ENCODE measurements at places on chromosomes 5 and 9. TPM values are rescaled to one million over a fixed set of nuclear protein-coding genes. Genes with fewer than 3 reads are reported as not detected.

ACTBL2 gene
- total RNA-seq: not detected

LHX2 gene
- 0.10 TPM for total RNA-seq

KCNV2 gene
- not detected for total RNA-seq

NR4A3 gene
- total RNA-seq: 71.0 TPM

CTXN3 gene
- not detected for total RNA-seq

PCDHGA9 gene
- 5.4 TPM for total RNA-seq

RIC1 gene
- 16.6 TPM for total RNA-seq

ERAP2 gene
- 15.3 TPM for total RNA-seq

GLRA1 gene
- total RNA-seq: not detected

TCF7 gene
- 4.0 TPM for total RNA-seq

OBP2B gene
- 4.6 TPM for total RNA-seq

FASTKD3 gene
- 4.9 TPM for total RNA-seq

- DNase-seq: no peak
Observed at GRCh38 chr9:31839273-31839672, 545.2 kb upstream of the ACO1 start.

GRCh38 chr9:42388146-42388690, 204.8 kb downstream of the SPATA31A6 start:
- no peak for DNase-seq

DNA sequence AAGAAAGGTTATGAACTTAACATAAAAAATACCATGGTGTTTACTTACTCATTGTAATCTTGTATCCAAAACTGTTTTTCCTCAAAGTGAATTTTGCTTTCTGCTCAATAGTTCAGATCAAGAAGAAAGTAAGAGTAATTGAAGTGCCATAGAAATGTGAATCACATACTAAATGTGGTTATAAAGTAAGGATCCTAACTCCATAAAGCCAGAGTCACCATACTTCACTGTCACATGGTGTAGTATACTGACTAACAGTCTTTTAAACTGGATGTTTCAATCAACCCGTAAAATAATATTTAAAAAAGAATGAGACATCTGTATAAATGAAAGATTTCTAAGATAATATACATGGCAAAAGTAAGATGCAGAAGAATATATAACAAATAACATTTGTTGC, 72.1 kb downstream of the NIPBL start:
- no peak for DNase-seq

DNA sequence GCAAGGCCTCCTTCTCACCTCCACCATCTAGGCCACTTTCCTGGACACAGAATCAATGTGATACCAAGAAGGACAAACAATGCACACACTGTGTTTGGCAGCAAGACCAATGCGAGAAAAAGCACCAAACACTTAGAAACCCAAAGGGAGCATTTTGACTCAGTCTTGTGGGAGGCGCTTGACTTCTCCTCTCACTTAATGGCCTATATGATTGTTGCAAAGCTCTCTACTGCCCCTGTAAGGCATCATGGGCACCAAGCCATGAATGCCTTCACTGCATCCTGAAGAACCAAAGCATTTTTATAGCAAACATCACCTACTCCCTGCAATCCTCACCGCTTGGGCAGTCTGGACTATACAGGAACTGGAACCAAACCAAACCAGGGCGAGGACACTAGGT, 57.5 kb downstream of the CDH6 start:
- DNase-seq: no peak

DNA sequence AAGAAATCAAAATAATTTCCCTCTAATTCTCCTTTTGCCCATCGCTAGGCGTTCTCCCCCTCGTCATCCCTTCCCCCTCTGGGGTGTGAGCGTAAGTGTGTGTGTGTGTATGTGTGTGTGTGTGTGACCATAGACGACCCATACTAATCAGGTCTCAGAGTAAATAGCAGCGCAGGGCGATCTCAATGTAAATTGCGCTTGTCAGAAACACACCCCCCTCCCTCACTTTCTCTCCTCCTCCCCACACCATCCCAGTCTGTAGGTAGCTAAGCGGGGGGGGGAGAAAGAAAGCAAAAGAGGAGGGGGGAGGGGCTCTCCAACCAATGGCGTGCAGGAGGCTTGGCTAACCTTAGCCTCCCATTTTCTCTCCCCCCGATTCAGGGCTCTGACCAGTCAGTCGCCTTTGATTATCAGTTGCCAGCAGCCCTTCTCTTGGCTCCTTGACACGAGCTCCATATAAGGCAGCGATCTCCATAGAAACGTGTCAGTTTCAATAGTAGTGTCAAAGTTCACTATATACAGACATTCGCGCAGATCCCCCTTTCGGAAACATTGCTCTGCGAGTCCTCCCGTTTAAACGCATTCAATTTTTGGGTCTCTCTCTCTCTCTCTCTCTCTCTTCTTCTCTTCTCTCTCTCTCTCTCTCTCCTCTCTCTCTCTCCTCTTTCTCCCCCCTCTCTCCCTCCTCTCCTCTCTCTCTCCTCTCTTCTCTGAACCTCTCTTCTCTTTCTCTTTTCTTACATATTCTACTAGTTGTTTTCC, at the start of gene NR2F1:
Gene NR2F1, plus strand, starts transcription at position 546 of the 762 bp plus-strand sequence. CDS start 1,802 bp downstream, outside the sequence.
- DNase-seq: peak; percentile 83

- no peak for DNase-seq
Observed at GRCh38 chr5:143349177-143349576, 54.3 kb downstream of the NR3C1 start.

DNA sequence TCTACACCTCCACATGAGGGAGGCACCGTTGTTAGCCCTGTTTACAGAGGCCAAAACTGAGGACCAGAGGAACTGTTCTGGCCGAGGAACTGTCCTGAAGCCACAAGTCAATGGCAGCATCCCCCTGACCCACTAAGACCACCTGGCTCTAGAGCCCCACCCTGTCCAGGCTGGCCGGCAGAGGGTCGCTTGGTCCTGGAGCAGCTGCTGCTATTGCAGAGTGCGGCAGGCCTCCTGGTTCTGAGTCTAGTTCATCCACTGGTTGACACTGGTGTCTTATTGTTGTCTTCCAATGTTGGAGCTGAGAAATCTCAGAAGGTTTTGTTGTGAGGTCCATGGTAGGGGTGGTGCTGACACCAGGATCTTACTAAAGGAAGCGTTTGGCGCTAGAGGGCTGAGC, 26.6 kb upstream of the ANGPTL2 start:
- DNase-seq: peak; percentile 17

DNA sequence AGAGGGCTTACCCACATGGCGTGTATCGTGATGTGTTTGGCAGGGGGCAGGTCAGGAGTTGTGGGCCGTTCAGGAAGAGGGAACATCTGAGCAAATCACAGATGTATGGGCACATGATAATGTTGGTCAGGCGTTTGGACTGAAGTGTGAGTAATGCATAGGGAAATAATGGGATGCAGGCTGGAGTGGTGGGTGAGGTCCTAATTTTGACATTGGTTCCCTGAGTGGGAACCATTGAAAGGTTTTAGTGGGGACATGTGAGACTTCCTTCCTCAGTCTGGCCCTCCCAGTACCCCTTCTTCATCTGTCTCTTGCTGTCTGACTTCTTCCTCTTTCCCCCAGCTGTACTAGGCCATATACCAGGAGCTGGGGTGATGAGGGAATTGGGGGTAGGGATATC, 7.6 kb downstream of the OTULIN start:
- no peak for DNase-seq

GRCh38 chr9:32928912-32929311, 72.5 kb downstream of the APTX start:
- DNase-seq: no peak

DNA sequence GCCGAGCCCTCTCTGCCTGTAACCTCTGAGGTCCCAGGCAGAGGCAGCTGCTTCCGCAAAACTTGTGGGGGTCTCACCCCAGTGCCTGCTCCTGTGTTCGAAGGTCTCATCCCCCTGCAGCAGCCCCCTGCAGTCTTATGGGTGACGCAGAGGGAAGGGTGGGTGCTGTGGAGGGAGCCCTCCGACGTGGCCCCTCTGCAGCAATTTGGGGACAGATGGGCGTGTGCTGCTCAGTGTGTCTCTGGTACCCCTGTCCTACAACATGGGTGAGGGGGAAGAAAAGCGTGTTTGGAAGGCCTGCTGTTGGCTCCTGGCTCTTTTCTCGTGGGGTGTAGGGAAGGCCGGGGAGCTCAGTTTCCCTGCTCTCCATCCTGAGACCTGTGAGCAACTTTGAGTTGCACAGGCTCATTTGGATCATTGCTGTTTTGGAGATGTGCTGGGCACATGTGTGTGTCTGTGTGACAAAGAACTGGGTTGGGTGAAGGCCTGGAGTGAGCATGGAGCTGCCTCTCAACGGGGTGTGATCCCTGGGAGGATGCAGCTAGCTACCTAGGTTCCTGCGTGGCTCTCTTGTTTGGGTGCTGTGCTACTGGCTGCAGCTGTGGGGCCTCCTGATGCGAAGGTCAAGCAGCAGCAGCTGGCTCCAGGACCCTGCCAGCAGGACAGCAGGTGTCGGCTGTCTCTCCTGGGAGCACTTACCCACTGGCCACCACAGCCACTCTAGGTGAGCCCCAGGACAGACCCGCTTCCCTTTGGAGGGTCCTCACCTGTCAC, 179.6 kb upstream of the PITX1 start:
- DNase-seq: no peak

GRCh38 chr5:159775890-159776289, 140.4 kb upstream of the ADRA1B start:
- no peak for DNase-seq

DNA sequence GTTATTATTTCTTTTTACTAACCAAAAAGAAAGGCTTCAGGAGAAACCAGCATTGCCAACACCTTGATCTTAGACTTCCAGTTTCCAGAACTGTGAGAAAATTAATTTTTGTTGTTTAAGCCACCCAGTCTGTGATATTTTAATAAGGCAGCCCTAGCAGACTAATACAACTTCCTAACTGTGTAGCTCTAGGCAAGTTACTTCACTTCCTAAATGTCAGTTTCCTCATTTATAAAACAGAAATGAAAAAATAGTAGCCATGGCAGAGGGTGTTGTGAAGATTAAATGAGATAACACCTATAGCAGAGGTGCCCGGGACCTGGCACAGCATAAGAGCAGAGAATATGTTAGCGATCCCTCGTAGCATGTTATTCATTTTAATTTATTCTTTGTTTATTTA, 66.6 kb upstream of the HAND1 start:
- DNase-seq: no peak

DNA sequence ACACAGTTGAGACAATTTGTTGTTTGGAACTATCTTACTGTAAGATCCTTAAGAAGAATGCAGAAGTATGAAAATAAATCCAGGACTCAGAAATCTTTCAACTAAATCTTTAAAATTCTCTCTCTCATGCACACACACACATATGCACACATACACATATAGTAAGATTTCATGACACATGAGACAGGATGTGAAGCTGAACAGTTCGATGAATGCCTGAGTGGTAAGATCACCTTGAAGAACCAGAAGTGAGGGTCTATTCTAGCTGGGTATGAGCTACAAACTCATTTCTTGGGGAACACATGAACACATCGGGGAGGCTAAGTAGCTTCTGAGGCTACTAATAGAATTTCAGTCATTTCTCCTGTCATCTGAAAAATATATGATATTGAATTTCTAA, 153.6 kb downstream of the TMC1 start:
- DNase-seq: no peak

GRCh38 chr5:143229896-143230675, 173.4 kb downstream of the NR3C1 start:
- DNase-seq: no peak

- no peak for DNase-seq
Observed at GRCh38 chr5:76794871-76795270, 24.0 kb upstream of the F2RL1 start.

DNA sequence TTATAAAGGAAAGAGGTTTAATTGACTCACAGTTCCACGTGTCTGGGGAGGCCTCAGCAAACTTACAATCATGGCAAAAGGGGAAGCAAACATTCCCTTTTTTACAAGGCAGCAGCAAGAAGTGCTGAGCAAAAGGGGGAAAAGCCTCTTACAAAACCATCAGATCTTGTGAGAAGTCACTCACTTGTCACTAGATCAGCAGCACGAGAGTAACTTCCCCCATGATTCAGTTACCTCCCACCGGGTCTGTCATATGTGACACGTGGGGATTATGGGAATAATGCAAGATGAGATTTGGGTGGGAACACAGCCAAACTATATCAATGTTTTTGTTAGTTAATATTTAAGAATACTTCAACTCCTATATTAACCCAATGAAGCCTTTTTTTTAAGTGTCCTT, 275.2 kb upstream of the CDH9 start:
- DNase-seq: no peak

DNA sequence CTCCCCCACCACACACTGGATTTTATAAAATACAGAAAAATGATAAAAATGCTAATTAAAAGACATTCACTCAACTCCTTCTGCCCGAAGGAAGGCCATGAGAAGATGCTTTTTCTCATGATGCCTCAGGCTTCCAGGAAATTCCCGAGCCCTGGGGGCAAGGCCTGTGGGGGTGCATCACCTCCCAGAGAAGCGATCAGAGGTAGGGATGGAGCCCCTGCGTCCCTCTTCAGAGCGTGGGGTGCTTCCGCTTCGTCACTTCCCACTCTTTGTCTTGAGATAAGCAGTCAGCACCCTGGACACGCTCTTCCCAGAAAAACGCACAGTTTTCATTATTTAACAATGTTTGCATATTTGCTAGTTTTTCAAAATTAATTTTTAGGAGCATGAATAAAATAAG, 33.3 kb upstream of the SH3PXD2B start:
- DNase-seq: peak; percentile 48

DNA sequence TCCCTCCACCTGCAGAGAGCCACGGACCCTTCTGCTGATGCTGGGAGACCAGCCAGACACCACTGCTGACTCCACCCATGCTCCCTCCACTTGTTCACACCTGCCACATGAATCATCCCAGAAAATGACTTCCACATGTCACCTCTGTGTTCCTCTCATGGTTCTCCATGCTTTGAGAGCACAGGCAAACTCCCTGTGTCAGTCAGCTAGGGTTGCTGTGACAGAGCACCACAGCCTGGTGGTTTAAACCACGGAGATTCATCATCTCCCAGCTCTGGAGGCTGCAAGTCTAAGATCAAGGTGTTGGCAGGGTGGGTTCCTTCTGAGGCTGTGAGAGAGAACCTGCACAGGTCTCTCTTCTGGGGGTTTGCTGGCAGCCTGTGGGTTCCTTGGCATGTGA, 381.4 kb downstream of the GADD45G start:
- DNase-seq: no peak

- no peak for DNase-seq
Observed at GRCh38 chr5:31626604-31627234, 12.2 kb upstream of the PDZD2 start.

DNA sequence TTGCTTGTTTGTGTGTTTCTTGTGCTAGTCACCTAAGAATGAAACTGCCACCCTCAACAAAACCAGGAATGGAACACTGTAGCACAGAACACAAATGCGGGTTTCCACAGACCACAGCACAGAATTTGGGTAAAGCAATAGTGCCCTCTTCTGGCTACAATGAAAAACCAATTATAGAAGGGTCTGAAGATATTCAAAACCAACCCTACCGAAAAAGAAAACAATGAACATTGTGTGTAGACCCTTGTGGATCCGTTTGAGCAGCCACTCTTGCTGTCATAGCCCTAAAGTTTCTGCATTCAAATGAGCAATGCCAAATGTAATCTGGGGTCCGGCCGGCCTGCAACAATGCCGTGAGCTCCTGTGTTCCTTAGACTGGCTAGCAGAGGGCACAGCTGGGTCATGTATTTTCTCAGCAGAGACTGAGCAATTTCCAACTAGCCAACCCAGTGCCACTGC, 8.3 kb upstream of the ENC1 start:
- DNase-seq: no peak
